ENCODE measurements at places on chromosomes 16 and 17.

DNA sequence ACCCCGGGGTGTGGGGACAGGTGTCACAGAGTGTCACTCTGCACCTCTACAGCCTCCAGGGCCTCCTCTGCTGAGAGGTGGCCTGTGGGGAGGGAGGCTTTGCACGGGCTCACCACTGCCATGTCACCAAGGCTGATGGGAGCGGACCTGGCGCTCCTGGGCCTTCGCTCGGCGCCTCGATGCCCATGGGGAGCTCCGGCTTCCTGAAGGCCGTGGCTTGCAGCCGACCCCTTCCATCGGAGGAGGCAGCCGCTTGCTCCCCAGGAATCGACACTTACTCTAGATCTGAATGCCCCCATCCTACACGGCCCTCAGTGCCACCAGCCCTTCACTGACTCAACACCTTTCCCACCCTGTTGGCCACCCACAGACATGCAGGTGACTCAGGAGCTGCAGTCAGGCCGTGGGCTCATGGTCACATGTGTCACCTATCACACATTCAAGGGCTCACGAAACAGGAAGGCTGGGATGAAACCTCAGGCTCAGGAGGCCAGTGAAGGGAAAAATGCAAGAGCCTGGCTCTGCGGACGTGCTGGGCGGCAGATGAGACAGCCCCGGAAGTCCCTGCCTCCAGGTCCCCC lies 11.9 kb downstream of the LGALS3BP start:
- no peak for DNase-seq

DNA sequence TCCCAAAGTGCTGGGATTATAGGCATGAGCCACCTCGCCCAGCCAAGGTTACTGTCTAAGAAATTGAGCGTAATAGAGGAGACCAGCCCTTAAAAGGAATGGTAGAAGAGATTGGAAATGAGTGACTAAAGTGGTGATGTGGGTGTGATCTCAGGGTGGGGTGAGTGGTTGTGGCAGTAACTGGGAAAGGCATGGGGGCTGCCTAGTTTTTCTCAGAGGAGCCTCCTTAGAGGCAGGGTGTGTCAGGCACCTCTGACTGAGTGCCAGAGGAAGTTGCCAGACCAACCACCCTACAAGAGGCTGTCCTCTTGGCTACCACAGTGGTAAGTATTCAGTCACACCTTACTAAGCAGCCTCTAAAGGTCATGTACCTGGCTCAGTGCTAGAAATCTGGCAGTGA lies 8.9 kb downstream of the DUS2 start:
- DNase-seq = no peak

DNA sequence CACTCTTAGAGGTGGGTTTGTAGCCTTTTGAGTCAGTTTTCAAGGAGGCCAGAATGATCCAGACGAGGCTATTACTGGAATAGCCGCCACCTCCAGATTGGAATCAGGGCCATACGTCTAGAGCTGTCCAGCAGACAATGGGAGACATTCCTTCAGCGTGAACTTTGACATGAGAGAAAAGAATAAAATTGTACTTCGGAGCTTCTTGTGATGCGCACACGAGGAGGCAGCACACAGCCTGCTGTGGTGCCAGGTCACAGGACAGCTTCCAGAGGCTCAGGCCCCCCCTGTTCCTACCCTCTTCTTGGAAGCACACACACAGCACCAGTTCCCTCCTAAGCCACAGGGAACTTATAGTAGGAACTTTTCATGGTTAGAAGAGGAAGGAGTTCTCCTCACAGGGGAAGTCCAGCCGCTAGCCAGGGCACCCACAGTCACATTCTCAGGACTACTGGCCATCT lies 81.0 kb downstream of the VPS53 start:
- no peak for DNase-seq

DNA sequence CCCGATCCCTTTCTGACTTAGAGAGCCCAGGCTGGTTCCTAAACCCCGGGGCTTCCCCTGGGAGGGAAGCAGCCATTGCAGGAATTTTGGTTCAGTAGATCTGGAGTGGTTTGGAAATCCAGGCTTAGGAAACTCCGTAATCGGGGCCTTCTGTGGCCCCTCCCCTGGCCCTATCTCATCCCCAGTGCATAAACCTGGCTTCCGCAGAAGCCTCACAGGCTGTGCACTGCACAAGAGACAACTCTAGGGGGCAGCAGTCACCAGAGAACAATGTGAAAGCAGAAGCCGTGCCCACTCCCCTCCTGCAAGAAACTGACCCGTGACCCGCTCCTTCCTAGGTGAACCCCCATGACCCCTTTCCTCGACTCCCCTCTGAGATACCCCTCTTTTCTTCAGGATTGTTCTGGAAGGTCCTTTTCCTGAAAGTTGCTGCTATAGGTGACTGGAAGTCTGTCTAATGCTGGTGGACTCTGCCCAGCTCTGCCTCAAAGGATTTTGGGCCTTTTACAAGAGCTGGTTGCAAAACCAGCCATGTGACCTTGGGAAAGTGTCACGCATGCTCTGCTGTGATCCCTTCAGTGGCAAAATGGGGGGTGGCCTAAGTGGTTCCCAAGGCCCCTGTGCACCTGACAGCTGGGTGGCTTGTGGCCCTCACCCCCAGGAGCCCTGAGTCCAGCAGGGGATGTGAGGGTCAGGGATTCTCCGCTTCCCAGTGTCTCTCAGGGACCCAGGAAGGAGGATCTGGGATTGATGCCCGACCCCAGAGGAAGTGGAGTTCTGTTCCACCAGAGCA lies 14.4 kb downstream of the GUCY2D start:
- no peak for DNase-seq

DNA sequence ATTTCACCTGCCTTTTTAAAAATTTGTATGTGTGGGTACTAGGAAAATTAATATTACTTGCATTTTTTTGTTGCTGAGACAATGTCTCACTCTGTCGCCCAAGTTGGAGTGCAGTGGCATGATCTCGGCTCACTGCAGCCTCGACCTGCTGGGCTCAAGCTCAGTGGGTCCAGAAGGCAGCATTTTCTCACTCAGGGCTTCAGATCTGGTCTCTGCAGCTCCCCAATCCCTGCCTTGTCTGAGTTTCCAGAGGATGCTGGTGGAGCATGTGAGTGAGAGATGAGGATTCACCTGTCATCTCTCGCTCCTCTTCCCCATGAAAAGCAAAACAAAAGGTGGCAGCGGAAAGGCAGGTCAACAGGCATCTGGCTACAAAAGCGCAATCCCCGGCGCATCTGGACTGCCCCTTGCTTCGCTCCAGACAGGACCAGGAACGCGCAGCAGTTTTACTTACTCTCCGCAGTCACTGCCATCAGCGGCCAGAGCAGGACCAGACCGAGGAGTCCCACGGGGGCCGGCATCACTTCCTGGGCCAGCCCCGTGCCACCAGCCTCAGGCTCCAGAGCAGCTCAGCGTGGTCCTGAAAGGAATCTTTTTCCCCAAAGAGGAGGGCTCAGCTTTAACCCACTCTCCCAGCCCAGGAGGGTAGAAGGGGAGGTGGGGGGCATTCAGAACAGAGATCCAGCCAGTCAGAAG lies 59.9 kb downstream of the LITAF start:
- no peak for DNase-seq

DNA sequence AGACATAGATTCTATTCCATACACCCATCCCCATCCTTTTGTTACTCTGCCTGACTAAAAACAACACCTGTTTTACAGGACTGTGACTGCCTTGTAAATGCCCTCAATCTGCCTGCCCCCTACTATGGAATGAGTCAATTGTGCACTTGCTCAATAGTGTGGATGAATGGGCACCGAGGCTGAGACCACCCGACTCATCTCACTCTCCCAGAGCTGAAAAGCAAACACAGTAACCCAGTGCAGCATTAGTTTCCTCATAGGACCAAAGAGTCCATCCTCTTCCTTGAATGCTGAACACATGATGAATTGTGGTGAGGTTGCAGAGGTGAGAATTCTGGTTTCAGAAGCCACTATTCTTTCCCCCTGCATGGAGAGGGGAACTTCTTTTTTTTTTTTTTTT lies 233.7 kb downstream of the ZFHX3 start:
- no peak for DNase-seq

GRCh38 chr16:19853742-19854542 lies 30.7 kb downstream of the GPRC5B start:
- no peak for DNase-seq

GRCh38 chr17:39769974-39770587 lies 32.3 kb downstream of the GRB7 start:
- no peak for DNase-seq

- DNase-seq = peak; percentile 51
These were observed 56.3 kb upstream of the IL34 start for GRCh38 chr16:70589998-70590471.

DNA sequence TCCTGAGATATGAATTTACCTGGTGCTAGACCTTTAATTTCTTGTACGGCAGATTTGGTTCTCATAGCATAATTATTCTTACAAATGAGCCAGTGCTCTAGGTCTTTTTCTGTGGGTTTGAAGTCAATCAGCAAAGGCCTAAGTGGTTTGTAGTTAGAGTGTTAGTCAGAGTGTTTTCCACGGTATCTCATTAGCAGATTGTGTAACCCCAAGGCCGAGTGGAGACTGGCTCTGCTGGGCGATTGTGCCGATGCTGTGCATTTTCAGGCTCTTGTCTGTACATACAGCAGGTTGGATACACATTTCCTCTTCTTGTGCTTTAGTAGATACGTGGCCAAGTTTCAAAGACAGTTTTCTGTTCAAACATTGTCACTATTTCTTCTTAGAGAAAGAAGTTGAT lies 78.6 kb upstream of the CA10 start:
- no peak for DNase-seq

DNA sequence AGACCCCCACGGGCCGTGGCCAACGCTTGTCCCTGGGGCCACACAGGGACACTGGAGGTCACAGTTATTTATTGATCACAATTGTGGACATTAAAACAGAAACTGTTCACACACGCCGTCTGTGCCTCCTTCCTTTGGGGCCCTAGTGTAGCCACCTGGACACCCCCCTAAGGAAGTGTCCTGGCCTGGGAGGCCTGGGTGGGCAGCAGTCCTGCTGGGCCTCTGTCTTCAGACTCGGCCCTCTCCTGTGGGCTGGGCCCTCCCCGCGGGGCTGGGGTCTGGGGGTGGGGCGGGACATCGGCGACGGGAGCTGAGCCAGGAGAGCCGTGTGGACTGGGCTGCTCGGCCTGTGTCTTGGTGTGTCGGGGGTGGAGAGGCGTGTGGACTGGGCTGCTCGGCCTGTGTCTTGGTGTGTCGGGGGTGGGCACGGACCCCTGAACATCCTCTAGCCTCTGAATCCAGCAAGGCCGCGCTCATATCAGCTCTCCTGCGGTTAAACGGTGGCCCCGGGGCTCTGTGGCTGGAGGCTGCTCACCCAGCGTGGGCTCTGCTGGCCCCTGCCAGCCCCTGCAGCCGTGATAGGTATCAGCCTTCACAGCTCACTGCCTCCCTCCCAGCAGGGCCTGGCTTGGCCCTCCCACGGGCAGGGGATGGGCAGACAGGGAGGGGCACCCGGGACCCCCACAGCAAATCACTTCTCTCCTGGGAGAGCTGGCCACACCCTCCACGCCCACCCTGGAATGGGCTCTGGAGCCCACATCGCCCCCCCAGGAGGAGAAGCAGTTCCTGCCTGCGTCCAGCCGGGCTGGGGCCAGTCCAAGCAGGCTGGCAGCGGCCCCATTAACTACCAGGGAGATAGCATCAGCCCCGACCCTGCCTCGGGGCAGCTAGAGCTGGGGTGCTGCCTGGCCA lies 1.1 kb upstream of the NHLRC4 start:
- no peak for DNase-seq

- DNase-seq = no peak
These were observed 34.2 kb upstream of the MRTFB start for GRCh38 chr16:14036889-14037288.

- no peak for DNase-seq
These were observed 20.2 kb downstream of the TSPOAP1 start for GRCh38 chr17:58308173-58308984.

DNA sequence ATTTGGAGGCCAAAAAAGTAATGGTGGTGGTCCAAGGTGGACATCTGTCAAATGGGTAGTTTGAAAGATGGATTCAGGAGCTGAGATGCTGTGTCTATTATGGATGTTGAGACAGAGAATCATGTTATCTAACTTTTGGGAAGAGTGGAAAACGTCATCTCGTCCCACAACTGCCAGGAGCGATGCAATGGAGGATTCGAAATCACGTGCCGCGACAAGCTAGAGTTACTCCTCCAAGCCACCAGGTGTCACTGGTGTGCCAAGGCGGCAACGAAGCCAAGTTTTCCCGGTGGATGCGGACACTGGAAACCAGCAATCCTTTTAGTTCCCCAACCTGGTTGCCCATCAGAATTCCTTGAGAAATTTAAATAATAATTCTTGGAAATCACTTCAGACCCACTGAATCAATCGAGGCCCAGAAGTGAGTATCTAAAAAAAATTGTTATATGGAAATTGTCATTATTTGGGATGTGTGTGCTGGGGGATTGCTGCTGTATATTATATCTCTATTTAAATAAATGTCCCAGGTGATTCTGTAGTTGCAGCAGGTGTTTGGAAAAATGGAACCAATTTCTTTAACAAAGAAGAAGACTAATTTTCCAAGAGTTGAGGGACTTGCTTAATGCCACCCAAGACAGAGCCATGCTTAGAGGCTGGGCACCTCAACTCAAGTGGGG lies 206.1 kb downstream of the HAPSTR1 start:
- DNase-seq = no peak

- no peak for DNase-seq
These were observed 7.6 kb downstream of the NOB1 start for GRCh38 chr16:69747115-69747514.

- no peak for DNase-seq
These were observed 27.1 kb downstream of the HOXB1 start for GRCh38 chr17:48503747-48504146.

DNA sequence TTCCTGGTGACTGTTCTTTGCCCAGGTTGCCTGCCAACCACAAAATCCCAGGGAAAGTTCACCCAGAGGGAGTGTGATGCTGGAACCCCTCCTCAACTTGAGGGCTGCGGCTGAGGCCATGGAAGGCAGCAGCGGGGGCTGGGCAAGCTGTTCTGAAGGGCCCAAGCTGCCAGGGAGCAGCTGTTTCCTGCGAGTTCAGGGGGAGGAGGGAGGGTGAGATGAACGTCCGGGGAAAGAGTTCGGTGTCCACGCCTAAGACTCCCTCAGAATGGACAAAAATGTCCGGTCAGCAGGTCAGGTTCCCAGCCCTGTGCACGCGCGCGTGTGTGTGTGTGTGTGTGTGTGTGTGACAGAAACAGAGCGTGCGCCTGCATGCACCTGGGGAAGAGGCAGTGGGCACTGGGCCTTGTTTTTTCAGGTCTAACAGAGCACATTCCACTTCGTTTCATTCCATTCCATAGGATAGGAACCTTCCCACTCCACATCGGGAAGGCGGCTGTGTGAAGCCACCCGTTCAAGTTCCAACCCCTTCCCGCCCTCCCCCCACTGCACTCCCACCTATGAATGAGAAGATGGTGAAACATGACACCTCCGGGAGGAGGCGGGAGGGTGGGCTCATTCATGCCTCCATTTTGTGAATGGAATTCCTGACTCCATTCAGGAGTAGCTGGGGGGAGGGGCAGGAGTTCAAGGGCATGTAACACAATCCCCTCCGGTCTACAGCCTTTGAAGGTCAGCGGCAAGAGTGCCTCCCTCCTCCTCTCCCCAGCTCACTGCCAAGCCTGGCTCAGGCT lies 15.7 kb downstream of the ETV4 start:
- peak; percentile 63 for DNase-seq

DNA sequence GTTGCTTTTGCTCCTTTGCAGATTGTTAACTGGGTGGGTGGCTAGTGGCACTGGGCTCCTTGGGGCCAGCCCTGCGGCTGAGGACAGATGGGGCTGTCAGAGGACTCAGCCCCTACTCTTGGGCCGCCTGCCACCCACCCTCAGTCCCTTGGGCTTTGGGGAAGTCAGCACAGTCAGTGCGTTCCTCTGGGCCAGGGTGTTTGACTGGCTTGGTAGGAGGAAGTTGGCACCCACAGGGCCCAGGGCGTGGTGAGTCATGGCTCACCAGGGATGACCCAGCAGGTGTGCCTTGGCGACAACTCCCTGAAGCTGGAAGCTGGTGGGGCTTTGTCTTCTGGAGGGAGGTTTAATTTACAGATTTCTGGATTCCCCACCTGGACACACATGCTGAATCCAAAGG lies 32.4 kb downstream of the HAPSTR1 start:
- DNase-seq = peak; percentile 45
